Fibroblast of skin of left quadriceps (primary cell): ENCODE measurements at places on chromosomes 2 and 18.

DNA sequence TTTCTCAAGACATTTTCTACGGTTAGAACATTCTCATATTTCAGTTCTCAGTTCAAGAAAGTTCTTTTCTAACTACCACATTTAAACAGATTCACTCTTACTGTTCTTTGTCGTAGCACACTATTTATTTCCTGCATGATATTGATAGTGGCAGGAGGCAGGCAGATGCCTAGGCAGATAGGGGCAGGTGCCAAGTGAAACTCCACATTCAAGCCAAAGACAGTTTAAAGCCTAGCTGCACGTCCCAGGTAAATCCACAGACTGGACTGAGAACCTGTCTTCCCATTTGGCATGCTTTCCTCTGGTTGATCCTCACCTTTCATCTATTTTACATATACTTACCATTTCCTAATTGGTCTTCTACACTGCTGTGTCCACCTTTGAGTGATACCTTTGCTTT is 359.3 kb downstream of the TMX3 start:
- DNase-seq, result no peak

DNA sequence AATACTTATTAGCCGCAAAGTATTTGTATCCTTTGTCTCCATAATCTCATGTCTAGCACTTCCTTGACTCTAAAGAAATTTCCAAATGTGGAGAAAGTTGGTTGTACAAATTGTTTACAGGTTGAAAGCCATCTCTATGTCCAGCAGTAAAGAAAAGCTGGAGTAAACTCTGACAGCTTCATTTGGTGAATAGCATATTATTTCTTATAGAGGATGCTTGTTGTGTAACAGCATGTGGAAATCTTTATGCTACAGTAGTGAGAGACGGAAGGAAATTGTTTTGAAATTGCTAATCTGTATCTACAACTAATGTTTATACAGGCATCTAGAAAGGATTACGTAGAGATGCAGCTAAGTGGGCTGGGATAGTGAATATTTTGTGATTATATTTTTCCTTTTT is 78.5 kb downstream of the UGGT1 start:
- DNase-seq, result peak; percentile 15

DNA sequence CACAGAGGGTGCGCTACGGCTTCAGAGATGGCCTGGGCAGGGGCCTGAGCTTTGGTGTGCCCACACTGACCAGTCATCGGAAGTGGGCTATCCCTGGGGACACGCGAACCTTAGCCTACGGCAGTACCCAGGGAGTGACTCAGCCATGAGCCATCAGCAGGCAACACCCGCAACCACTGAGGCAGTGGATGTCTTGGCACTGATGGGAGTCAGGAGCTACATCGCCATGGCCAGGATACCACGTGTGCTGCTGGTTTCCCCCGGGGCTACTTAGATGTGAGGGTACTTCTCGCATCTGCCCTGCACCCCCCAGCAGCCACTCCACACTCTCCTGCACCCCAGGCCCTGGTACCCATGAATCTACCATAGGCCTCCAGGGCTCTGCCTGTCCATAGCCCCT is 12.8 kb upstream of the HPCAL1 start:
- DNase-seq, result no peak

GRCh38 chr2:28269019-28269784 is 123.5 kb upstream of the FOSL2 start:
- DNase-seq, result no peak

- DNase-seq, result no peak
Observed at GRCh38 chr2:174142290-174142689, 106.0 kb downstream of the OLA1 start.
